ENCODE measurements at places on chromosomes 1 and 21. TPM values are rescaled to one million over a fixed set of nuclear protein-coding genes. Genes with fewer than 3 reads are reported as not detected.

GRCh38 chr1:109114342-109114674 is 393 bp downstream of the ELAPOR1 start:
- DNase-seq: no peak

GRCh38 chr1:59266927-59267293 is 30.0 kb upstream of the FGGY start:
- no peak for DNase-seq

The PCNX2 gene
- 16.5 TPM for polyA plus RNA-seq

The PBX1 gene
- 4.9 TPM for polyA plus RNA-seq

The FCRL4 gene
- not detected for polyA plus RNA-seq

Data from mammary epithelial cell (primary cell).